Fibroblast of villous mesenchyme (primary cell): ENCODE measurements at places on chromosomes 11 and 22.

DNA sequence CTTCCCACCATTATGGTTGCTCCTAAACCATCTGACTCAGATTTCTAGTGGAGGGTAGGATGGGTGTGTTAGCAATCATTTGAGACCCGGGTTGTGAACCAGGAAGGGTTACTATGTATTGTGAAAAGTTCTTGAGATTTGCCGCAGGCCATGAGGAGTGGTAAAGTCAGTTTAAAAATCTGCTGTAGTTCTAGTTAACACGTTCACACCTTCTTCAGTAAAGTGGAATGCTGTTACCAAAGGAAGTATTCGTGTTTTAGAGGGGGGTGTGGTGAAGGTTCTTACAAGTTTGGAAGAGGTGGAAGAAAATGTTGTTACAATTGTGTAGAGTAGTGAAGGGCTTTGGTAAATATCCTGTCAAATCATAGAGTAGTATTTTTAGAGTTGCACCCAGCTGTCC is 2.6 kb downstream of the MTMR3 start:
- DNase-seq = no peak

GRCh38 chr11:108432783-108433182 is 34.5 kb downstream of the C11orf65 start:
- DNase-seq = peak; percentile 33

DNA sequence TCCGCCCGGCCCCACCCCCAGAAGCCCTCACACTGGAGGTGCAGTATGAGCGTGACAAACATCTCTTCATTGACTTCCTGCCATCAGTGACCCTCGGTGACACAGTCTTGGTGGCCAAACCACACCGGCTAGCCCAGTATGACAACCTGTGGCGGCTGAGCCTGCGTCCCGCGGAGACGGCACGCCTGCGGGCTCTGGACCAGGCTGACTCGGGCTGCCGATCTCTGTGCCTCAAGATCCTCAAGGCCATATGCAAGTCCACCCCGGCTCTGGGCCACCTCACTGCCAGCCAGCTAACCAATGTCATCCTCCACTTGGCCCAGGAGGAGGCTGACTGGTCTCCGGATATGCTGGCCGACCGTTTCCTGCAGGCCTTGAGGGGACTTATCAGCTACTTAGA is 6.6 kb upstream of the ATF4 start:
- DNase-seq = no peak

DNA sequence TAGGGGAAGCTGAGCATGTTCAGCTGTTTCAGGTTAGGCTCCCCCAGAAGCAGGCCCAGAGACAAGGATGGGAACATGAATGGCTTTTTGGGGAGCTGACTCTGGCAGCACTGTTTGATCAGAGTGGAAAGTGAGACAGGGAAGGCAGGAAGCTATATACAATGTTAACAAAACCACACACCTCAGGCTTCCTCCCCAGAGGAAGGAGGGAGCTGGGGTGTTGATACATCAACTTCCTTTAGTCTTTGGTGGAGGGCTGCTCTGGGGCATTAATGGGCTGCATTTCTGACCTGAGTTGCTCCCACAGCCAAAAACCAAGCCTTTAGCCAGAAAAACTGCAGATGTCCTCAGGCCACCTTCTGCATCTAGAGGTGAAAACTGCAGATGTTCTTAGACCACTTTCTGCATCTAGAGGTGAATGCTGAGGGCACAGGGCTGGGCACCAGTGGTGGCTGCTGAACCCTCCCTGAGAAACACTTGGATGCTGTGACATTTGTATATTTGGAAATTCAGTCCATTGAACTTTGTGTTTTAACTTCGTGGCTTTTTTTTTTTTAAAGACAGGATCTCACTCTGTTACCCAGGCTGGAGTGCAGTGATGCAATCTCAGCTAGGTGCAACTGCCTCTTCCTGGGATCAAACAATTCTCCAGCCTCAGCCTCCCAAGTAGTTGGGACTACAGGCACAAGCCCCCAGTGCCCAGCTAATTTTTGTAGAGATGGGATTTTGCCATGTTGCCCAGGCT is 49.9 kb downstream of the KIAA1671 start:
- no peak for DNase-seq

DNA sequence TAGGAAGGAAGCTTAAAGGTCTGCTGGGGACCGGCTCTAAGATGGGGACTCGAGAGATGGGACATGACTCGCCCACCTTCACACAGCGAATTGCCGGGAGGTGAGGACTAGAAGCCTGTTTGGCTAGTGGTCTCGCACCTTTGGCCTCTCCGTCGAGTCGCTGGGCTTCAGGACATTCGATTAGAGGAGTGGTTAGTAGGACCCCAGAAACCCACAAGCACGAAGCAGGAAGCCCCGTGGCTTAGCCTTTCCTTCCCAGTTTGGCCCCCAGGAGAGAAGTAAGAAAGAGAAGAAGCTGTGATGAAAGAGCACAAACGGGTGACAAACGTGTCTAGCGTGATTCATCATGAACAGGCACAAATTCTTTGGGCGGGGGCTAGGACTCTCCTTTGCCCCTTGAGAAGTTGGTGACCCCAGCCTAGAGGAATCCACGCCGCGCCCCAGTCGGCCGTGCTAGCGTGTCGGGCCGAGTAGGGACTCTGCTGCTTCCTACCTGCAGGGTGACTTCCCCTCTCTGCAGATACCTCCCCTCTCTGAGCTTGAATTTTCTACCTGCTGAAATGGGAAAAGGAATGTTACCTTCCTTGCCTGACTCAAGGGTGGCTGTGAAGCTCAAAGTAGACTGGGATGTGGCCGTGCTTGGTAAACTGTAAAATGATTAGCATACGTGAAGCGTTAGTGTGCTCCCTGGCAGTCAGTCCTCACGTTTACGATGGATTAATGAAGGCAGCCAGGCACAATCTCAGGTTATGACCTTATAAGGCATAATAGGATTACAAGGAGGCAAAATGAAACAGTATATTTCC is 1.1 kb upstream of the ADM start:
- DNase-seq = peak; percentile 77
